Stimulated activated CD4-positive, alpha-beta T cell treated with anti-CD3 and anti-CD28 coated beads, Interleukin-4, amount 100 ng/mL, for 4 hours (primary cell): ENCODE measurements at places on chromosomes 7 and 10.

DNA sequence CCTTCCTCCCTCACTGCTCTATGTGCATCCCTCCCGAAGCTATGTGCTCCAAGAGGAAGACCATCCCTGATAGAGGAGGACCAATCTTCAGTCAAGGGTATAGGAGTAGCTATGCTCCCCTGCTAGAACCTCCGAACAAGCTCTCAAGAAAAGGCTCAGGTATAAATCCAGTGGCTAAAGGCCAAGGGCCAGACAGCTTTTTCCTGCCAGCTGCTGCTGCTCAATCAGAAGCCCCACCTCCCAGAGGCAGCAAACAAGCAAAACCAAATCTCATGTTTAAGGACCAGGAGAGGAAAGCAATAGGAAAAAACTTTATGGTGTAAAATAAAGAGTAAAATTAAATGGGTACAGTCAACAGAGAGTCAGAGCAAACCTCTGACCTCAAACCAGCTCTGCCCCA is 187.2 kb downstream of the FGFR2 start:
- DNase-seq: no peak

DNA sequence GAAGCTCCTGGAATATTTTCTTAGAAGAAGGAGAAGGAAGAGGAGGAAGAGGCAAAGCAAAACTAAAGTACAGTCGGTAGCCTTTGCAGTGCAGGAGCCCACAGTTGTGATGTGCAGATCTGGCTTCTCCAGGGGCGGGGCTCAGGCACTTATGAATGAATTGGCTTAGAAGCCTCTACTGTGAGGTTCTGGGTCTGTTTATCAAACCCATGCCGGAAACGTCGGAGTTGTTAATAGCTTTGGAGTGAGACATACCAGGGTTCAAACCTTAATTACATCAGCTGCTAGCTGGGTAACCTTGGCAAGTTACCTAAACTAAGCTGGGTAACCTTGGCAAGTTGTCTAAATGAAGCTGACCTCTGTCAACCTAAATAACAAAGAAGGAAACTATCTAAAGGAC is 89.3 kb upstream of the PITRM1 start:
- DNase-seq: no peak

DNA sequence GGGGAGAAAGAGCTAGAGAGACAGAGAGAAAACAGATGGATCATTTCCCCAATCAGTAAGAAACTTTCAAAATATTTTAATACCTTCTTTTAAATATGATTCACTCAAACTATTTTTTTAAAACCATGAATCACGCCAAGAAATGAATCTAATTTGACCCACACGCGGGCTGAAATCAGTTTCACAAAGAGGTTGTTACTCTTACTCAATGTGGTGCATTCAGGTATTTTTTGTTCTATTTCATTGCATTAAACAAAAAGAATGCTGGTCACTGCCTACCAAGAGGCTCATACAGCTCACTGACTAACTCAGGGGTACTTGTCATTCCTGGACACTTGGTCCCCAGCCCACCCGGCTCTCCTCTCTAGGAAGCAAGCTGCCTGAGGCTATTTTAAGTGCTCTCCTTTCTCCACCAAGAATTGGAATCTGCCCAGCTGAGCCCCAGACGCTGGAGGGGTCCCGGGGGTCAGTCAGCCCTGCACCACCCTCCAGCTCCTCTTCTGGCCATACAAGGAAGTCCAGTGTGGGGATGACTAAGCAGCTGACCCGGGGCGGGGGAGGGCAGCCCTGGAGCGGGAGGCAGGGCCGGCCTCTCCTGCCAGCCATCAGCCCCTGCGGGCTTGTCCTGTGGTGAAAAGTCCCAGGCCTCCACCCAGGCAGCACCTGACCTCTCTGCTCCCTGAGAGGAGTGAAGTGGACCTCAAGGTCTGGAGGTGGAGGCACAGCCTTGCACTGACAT is 21.7 kb upstream of the PFKP start:
- no peak for DNase-seq

GRCh38 chr10:87519582-87519981 is 14.9 kb downstream of the MINPP1 start:
- no peak for DNase-seq

- no peak for DNase-seq
Observed at GRCh38 chr7:84181628-84182027, 13.0 kb downstream of the SEMA3A start.

- DNase-seq: no peak
Observed at GRCh38 chr7:44324204-44324480, 1.3 kb downstream of the CAMK2B start.

DNA sequence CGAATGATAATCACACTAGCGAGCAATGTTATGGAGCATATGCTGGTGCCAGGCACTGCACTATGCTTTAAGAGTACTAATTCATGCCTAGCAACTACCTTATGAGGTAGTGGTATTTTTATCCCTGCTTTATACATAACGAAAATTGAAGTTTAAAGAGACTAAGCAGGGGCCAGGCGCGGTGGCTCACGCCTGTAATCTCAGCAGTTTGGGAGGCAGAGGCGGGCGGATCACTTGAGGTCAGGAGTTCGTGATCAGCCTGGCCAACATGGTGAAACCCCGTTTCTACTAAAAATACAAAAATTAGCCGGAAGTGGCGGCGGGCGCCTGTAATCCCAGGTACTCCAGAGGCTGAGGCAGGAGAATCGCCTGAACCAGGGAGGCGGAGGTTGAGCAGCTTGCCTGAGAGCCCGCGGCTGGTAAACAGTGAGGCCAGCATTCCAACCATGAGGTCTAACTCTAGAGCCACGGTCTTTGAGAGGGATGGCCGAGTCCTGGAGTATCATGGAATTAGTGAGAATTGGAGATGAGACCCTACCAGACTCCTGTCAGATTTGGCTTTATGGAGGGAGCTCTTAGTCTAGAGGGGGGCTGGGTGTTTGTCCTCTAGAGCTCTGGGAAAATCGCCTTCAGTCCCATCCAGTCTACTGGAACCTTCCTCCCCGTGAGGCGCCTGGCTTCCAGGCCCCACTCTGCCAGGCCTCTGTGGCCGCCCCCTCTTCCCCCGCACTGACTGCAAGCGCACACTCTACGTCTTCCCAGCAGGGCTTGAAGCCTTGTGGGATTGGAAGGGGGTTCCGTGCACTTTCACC is 11.6 kb downstream of the TLX1 start:
- DNase-seq: no peak

GRCh38 chr10:53122281-53122680 is 349.7 kb upstream of the MBL2 start:
- DNase-seq: no peak

GRCh38 chr7:11185179-11185815 is 211.6 kb downstream of the PHF14 start:
- DNase-seq: no peak

GRCh38 chr7:1562597-1563051 is 6.6 kb upstream of the TMEM184A start:
- no peak for DNase-seq

DNA sequence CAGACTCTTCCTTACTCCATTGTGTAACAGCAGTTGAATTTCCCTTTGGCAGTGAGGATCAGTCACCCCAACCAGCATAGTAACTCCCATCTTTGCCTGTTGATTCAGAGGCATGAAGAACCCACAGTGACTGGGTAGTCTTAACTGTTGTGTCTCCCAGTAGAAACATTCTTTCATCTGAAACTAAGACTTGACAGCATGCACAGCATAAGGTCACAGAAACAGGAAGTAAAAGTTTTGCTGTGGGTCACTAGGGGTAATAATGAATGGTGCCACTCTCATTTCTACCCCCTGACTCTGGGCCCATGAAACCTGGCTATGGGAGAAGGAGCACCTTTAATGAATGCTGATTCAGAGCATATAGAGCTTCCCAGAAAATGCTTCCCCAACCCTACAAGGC is 8.3 kb upstream of the FRMPD2 start:
- no peak for DNase-seq

GRCh38 chr7:87507446-87507845 is 32.0 kb upstream of the ABCB4 start:
- DNase-seq: no peak

DNA sequence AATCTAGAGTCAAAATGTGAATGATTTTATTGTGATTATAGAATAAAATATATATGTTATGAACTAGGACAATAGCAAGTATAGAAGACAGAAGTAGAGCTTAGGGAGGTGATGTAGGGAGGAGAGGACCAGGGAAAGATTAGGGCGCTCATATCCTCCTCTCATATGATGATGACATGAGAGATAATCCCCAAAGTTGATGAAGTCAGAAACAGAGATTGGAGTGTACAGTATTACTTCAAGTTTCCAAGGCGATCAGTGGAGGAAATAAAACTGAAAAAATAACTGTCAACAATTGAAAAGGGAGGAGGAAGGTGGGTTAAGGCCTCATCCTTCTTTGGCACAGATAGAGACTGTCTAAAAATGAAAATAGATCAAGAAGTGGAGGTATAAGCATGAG is 14.9 kb downstream of the MACROH2A2 start:
- DNase-seq: no peak

DNA sequence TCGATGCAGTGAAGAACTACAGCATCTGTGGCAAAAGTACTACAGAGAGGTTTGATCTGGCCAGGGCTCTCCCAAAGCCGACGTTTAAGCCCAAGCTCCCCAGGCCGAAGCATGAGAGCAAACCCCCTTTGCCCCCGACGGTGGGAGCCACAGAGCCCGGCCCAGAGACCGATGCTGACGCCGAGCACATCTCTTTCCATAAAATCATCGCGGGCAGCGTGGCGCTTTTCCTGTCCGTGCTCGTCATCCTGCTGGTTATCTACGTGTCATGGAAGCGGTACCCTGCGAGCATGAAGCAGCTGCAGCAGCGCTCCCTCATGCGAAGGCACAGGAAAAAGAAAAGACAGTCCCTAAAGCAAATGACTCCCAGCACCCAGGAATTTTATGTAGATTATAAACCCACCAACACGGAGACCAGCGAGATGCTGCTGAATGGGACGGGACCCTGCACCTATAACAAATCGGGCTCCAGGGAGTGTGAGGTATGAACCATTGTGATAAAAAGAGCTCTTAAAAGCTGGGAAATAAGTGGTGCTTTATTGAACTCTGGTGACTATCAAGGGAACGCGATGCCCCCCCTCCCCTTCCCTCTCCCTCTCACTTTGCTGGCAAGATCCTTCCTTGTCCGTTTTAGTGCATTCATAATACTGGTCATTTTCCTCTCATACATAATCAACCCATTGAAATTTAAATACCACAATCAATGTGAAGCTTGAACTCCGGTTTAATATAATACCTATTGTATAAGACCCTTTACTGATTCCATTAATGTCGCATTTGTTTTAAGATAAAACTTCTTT is 2.3 kb downstream of the LRRTM3 start:
- no peak for DNase-seq

DNA sequence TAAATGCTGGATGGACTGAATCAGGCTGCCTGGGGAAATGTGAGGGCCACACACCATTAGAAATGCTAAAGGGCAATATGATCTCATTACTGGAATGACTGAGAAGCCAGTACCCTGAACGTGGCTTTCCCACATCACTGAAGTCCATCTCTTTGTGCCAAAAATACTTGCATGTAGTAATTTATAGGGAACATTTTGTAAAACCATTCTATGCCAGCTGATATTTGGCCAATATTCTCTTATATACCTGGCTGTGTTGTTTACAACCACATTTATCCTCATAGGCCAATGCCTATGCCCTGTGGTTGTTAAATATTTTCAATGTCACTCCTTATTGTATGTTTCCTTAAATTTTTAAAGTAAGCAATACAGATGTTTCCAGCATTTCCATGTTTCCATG is 111.6 kb downstream of the C10orf90 start:
- no peak for DNase-seq

DNA sequence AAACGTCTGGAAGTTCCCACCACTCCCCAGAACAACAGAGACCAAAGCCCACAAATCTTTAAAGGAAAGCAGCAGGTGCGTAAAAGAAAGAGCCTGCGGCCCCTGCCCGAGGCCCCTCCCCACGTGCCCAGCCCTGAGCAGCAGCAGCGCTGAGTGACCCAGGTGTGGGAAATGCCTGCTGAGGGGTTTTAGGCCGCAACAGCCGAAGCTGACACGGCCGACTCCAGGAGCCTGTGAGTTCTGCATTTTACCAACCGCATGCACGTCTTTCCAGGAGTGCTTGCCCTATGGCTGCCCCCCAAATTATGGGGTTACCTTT is 1.6 kb upstream of the KNDC1 start:
- DNase-seq: no peak

GRCh38 chr10:56547163-56547562 is 186.1 kb upstream of the ZWINT start:
- DNase-seq: no peak
